ENCODE measurements at places on chromosomes 2 and 18.

GRCh38 chr2:31246184-31246852 is 12.4 kb downstream of the EHD3 start:
- DNase-seq: no peak

DNA sequence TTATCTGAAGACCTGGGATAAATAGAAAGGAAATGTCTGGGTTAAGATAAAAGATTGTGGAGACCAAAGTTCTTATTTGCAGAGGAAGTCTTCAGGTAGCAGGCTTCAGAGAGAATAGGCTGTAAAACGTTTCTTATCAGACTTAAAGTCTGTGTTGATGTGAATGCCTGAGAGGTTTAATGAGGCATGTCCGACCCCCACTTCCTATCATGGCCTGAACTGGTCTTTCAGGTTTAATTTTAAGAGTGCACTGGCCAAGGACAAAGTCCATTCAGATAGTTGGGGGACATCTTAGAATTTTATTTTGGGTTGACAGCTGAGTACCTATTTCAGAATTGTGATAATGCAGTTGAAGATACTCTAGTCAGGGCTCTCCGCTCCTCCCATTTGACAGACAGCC is 92.1 kb downstream of the ATL2 start:
- DNase-seq: no peak

DNA sequence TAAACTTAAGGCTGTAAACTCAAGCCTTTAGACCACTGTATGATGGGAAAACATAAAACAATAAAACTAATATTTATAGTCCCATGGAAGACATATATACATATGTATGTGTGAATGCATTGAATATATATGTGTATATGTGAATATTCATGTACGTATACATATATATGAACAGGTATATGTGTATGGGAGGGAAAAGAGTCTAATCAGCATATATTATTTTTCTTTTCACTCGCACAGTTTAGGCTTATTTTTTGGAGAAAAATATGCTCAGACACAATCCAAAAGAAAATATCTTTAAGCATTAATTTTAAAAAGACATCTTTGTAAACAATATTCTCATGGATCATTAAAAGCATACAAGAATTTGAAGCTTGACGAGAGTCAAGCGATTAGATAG is 22.7 kb downstream of the COL4A4 start:
- DNase-seq: no peak

DNA sequence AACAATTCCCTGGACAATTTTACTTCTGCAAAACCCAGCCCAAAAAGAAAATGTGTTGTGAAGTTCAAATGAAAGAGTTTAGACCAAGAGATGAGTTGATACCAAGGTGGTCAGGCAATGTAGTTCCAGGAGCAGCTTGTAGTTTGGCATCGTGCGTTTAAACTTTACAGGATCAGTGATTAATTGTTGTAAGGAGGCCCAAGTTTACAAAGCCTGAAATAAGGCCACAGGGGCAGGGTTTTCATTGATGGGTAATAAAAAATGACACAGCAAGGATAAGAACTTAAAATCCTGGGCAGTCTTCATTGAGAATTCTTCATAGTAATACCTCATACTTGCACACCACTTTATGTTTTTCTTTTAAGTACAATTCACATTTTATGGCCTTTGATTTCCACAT is 463.9 kb upstream of the HNRNPA3 start:
- DNase-seq: no peak

GRCh38 chr2:83696838-83697237 is 762.2 kb downstream of the SUCLG1 start:
- DNase-seq: no peak

GRCh38 chr2:137986268-137986667 is 22.0 kb downstream of the HNMT start:
- DNase-seq: no peak

DNA sequence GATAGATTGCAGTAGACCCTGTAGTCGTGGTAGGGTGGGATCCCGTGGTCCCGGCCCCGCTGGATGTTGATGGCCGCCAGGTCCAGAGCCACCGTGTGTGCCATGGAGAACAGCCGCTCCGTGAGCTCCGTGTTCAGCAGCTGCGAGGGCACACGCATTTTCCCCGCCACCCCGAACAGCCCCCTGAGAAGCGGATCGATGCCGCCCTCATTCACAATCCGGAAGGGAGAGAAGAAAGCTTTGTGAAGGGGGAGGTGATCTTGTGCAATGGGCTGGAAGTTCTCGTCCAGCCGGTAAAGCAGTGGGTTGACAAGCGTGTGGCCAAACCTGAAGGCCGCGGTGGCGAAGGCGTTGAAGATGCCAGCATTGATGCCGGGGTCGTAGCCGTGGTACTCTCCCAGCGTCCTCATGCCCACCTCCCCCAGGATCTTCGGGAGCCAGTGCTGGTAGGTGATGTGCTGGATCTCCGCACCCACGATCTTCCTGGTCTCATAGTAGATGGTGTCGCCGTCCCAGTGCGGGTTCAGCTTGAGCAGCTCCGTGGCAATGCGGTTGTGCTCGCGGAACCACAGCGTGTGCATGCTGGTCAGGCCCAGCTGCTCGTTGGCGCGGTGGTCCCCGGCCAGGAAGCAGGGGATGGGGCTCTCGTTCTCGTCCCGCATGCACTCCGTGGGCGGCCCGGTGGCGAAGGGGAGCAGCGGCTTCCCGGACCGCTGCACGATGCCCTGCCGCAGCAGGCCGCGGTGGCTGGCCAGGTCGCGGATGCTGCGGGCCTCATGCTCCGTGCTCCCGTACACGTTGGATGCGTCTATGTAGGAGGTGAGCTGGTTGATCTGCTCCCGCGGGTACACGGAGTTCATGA is 95.8 kb downstream of the PXDN start:
- no peak for DNase-seq

DNA sequence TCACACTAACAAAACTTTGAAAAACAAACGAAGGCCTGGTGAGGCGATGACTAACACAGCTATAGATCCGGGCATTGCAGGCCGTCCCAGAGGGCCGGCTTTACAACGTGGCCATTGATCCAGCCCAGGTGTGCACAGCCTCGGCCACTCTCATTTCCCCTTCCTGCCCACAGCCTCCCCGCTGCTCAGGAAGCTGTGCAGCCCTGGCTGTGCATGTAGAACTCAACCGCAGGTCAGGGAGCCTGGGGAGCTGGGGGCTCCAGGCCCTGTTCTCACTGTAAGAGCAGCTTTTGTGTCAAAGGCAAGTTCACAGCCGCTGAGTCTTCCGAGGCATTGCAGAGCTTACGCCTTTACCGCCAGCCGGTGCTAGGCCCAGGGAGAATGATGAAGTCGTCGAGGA is 87.2 kb downstream of the LONRF2 start:
- DNase-seq: no peak

DNA sequence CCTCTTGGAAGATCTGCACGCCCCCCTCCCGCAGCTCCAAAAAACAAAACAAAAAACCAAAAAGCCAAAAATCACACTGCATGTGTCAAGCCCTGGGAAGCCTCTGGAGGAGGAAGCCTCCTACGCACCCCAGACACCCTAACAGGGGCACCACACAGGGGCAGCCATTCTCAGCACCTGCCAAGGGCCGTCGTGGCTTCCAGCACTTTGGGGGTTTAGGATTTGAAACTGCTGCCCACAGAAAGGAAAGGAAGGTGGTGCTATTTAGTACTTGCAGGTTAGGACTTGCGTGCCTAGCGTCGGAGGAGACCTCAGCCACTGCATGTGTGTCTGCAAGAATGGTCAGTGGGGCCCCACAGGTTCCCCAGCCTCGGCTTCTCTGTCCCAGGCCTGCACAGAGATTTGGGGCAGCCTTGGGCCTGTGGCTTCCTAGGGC is 419 bp upstream of the GPR55 start:
- no peak for DNase-seq
